Activated CD4-positive, CD25-positive, alpha-beta regulatory T cell treated with anti-CD3 and anti-CD28 coated beads, Interleukin-2, amount 50 U/mL, for 24 hours (primary cell): ENCODE measurements at places on chromosomes 6 and 20.
A peak's percentile ranks its signal among the peaks of the same experiment; 100 is the strongest.

- no peak for ATAC-seq
Measured at GRCh38 chr20:10523443-10523842, 88.3 kb downstream of the SLX4IP start.

DNA sequence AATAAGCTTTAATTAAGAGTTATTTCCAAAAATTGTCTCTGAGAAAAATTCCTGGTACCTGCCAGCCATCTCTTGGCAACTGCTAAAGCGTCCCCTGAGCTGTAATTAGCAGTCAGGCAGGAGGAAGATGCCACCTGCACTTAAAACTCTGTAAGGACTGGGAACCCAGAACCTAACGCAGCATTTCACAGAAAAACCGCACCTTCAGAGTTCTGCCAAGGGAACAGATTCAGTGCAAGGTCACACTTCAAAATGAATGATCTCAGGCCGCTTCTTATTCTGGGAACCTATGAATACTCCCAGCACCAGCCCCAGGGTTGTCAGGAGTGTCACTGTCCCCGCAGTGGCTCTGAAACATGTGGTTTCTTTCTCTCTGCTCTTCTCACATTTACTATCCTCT is 36.7 kb downstream of the INSM1 start:
- ATAC-seq: no peak

- ATAC-seq: no peak
Measured at GRCh38 chr6:147825848-147826247, 317.4 kb downstream of the SAMD5 start.

DNA sequence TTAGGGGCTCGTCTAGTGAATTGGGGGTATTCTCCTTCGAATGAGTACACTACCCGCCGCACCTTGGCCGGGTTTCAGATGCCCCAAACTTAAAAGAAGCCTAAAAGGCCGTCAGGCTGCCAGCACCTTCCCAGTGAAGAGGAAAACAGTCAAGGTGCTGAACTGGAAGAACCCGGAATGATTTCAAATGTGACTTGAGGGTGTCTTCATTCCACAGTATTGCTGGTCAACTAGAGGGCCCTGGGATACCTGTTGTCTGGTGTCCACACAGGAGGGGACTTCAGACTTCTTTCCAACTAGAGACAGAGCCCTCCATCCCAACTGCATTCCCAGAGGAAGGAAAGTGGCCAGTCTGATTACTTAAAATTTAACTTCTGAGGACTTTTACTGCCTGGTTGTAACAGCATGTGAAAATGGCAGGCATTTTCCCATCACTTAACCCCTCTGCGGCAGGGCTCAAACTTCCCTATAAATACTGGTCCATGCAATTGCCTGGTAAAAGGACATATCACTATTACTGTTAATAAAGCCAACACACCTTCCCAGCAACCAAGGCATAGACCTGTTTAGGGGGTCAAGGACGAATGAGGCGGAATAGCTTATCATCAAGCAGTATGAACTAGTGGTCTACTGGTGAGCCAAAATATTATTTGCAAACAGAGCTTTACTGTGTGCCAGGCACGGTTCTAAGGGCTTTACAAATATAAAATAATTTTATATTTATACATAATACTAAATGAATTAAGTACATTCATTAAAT is 651 bp upstream of the SAMHD1 start:
- no peak for ATAC-seq

GRCh38 chr20:3800256-3800877 is 4.3 kb downstream of the CDC25B start:
- ATAC-seq: no peak

- ATAC-seq: no peak
Measured at GRCh38 chr20:48056218-48056617, 270.9 kb upstream of the SULF2 start.

DNA sequence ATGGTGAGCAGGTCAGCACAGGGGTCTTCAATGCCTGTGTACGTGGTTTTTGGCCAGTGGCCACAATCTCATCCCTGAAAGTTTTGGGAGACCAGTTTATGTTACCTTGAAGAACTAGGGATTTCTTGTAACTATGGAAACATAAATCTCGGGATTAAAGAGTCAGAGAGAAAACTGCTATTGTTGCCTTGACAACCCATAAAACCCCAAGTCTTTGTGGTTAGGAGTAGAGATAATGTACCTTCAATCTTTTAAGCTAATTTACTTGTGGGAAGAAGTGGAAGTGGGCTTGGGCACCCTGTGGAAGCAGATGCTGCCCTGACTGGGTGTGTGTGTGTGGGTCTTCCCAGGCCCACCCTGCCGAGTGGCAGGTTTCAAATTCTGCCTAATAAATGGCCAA is 46.1 kb upstream of the ZNF831 start:
- no peak for ATAC-seq

GRCh38 chr20:54283253-54283652 is 75.4 kb downstream of the PFDN4 start:
- ATAC-seq: no peak

DNA sequence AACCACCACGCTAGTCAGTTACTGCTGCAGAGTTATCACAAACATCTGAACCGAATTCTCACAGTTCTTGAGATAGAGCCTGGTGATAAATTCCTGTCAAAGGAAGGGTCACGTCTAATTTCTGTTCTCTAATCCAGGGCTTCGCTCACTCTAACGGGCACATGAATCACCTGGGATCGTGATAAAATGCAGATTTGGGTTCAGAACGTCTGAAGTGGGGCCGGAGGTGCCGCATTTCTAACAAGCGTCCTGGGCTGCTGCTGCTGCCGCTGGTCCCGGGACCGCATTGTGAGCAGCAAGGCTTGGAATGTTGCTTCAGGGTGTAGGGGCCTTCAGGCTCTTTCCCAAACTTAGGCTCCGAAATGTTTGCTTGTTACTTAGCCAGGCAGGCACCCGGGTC is 264.1 kb downstream of the CDC5L start:
- no peak for ATAC-seq

DNA sequence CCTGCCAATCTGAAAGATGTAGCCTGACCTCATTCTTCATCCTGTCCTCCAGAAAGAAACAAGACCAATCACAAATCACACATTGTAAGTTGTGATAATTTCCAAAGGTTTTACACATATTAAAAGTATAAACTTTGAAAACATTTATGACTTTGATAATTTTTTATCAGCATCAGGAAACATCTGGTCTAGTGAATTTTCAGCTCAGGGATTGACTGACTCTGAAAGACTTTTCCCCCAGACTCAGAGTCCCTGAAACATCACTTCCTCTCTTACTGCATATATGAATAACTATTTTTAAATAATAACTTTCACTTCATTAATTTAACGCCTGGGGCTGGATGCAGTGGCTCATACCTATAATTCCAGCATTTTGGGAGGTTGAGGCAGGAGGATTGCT is 48.5 kb upstream of the SSTR4 start:
- ATAC-seq: no peak

- no peak for ATAC-seq
Measured at GRCh38 chr20:57695012-57695411, 14.8 kb downstream of the PMEPA1 start.

- ATAC-seq: no peak
Measured at GRCh38 chr20:45427236-45428149, 11.6 kb downstream of the PIGT start.

- ATAC-seq: no peak
Measured at GRCh38 chr20:22368235-22368634, 216.1 kb downstream of the FOXA2 start.

DNA sequence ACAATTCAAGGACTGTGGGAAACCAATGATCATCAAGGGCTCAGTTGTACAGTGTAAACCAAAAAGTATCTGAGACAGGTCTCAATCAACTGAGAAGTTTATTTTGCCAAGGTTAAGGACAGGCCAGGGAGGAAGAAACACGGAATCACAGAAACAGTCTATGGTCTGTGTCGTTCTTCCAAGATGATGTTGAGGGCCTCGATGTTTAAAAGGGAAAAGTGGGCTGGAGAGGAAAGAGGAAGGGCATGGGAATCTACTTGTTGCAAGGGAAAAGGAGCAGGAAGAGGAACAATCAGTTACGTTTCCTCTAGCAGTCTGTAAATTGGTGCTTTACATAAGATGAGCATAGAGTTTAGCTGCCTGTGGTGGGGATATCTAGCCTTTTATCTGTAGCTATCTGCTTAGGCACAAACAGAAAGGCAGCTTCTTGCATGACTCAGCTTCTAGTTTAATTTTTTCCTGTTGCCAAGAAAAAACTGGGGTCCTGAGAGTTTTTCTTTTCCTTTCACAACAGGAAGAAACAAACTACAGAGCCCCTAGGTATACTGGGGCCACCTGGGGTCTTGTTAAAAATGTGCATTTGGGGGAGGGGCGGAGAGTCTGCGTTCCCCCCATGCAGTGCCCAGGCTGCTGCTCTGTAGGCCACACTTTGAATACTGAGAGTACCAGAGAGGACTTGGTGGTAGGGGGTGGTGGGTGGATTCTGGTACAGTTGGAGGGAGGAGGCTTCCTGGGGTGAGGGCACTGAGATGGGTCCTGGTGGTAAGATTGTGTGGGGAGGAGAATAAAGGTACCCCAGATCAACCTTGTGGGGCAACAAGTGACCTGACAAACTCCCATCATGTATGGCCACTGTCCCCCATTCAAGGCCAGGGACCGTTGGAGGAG is 35.3 kb upstream of the EZR start:
- ATAC-seq: no peak

- ATAC-seq: no peak
Measured at GRCh38 chr6:106085692-106085983, 498 bp upstream of the PRDM1 start.

DNA sequence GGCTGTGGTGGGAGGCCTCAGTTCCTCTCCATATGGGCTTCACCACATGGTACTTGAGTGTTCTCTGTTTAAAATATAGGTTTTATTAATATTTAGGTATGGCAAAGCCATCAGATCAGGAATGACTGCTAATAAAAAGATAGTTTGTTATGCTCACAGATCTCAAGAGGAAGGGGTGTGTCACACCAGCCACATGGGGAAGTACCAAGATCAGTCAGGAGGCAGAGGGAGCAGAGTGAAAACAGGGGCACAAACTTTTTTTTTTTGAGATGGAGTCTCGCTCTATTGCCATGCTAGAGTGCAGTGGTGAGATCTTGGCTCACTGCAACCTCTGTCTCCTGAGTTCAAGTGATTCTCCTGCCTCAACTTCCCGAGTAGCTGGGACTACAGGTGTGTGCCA is 92.1 kb upstream of the GCM1 start:
- ATAC-seq: peak; percentile 58

GRCh38 chr6:135592276-135592675 is 94.7 kb upstream of the AHI1 start:
- ATAC-seq: no peak

DNA sequence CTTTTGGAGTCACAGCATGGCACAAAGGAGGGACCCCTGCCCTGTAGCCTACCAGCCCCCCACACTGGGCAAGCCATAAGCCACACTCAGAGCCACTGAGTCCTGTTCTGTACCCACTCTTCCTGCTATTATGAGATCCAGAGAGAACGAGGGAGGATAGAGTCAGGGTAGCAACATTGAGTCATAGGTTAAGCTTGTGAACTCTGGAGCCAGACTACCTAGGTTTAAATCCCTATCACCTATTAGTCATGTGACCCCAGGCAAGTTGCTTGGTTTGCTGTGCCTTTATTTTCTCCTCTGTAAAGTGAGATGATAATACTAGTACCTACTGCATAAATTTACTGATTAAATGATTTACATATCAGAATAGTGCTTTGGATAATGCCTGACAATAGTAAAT is 540 bp downstream of the CNBD2 start:
- no peak for ATAC-seq

- no peak for ATAC-seq
Measured at GRCh38 chr6:74161380-74161779, 465.4 kb downstream of the CD109 start.

GRCh38 chr20:22371843-22372242 is 212.5 kb downstream of the FOXA2 start:
- ATAC-seq: no peak

GRCh38 chr6:48505621-48506020 is 394.6 kb upstream of the PTCHD4 start:
- no peak for ATAC-seq

- no peak for ATAC-seq
Measured at GRCh38 chr6:45513213-45513618, 135.5 kb upstream of the SUPT3H start.

- ATAC-seq: no peak
Measured at GRCh38 chr20:35285806-35286076, 1.2 kb upstream of the EIF6 start.

DNA sequence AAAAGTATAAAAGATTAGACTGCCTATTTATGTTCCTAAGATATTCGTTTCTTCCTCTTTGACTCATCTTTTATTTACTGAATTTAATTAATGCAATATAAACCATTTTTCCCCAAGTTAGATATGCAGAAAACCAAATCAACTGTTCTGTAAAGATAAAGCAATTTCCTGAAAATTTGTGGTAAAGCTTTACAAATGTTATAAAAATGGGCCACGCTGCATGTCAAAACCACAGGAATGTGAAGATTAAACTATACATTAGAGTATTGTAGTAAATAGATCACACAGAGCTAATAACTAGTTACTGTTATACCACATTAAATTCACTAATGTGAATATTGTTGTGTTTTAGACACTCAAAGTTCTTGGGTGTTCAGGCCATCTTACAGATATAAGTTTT is 83.4 kb downstream of the OPN5 start:
- no peak for ATAC-seq
